Activated CD4-positive, alpha-beta T cell treated with anti-CD3 and anti-CD28 coated beads for 48 hours (primary cell): ENCODE measurements at places on chromosomes 4 and X.
A peak's percentile ranks its signal among the peaks of the same experiment; 100 is the strongest.

GRCh38 chrX:22247169-22247568 lies 25.5 kb upstream of the CBLL2 start:
- no peak for DNase-seq

DNA sequence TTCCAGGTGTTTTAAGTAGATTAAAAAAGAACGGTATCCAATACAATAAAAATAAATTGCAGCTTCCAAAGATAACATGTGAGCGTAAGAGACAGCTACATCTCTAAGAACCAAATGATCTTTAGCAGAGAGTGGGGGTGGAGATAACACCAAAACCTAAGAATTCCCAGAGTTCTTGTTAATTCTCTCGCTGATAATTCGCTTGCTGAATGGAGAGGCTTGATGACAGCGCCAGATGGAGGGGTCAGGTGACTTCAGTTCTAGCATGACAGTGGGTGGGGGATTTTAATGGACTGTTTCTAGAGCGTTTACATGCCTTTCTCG lies 2.3 kb downstream of the CLCN4 start:
- no peak for DNase-seq

- DNase-seq, result no peak
Measured at GRCh38 chr4:128307123-128307571, 19.5 kb upstream of the PGRMC2 start.

DNA sequence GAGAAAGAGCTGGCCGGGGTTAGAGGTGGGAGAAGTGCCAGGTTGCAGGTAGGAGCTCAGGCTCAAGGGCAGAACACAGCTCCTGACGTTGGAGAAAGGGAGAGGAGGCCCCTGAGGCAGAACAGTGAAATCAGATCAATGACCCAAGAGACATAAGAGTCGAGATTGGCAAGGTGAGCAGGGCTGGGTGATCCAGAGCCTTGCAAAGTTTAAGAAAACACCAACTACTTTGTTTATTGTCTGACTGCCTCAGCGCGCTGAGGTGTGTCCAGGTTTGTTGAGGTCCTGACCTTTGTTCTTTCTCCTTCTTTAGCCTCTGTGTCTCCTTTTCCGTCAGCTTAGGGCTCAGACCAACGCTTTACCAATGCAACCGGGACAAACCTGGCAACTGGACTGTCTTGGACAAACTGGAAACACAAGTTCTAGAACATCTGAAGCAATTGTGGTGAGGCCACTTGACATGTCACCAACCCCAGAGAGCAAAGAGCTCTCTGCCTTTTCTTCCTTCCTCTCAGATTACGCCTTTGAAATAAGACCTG lies 28.3 kb downstream of the CHRNA9 start:
- no peak for DNase-seq

- no peak for DNase-seq
Measured at GRCh38 chr4:170035231-170035630, 9.0 kb upstream of the MFAP3L start.

- no peak for DNase-seq
Measured at GRCh38 chrX:9905288-9905687, 61.9 kb upstream of the CLDN34 start.

DNA sequence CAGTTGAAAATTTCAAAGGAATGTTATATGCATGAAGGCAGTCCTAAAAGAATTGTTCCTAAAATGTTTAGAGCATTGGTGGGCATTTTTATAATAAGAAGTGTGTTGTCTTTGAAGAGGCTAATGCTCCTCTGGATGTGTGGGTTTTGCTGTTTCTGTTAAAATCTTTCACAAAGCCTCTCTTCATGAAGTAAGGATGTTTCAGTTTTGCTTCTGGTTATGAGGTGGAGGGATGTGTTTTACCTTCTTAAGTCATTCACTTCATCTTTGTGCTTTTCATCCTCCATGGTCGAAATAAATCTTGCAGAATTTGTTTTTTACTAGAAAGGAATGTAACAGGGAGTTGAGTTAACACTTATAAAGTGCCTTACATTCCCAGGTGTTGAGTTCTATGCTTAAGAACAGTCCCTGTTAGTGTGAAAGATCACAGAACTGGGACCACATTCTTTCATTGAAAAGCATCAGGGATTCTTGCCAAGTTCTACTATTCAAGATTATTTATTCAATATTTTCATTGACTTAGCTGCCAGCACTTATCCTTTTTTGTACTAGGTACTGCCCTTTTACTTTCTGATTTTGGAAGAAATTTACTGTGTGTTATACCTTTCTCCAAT lies 21.1 kb downstream of the FHIP1A start:
- DNase-seq, result no peak

DNA sequence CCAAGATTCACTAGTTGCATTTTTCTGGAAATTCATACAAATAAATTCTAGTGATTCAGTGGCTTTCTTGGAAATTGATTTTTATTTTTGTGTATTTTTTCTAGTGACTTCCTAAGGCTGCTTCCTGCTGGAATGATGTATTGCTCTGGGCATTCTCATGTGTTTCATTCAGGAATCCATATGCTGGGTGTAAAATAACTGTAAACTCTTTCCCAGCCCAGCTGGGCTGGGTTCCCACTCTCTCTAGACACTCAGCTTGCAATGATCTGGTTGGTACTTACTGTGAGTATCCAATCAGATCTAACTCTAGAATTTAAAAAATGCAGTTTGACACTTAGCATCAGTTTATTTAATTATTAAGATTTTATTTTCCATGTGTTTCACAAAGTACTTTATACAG lies 882.2 kb downstream of the STIM2 start:
- DNase-seq, result no peak

- DNase-seq, result no peak
Measured at GRCh38 chr4:57095245-57095644, 14.9 kb downstream of the IGFBP7 start.

DNA sequence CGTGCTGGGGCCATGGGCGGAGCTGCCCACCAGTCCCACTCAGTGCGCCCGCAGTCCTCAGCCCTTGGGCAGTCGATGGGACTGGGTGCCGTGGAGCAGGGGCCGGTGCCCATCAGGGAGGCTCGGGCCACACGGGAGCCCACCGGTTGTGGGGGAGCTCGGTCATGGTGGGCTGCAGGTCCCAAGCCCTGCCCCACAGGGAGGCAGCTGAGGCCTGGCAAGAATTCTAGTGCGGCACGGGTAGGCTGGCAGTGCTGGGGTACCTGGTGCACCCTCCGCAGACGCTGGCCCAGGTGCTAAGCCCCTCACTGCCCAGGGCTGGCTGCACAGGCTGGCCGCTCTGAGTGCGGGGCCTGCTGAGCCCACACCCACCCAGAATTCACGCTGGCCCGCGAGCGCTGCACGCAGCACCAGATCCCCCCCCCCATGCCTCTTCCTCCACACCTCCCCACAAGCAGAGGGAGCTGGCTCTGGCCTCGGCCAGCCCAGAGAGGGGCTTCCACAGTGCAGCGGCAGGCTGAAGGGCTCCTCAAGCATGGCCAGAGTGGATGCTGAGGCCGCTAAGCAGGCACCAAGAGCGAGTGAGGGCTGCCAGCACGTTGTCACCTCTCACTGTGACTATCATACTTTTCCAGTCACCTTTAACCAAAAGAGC lies 564.4 kb downstream of the GALNTL6 start:
- DNase-seq, result no peak

DNA sequence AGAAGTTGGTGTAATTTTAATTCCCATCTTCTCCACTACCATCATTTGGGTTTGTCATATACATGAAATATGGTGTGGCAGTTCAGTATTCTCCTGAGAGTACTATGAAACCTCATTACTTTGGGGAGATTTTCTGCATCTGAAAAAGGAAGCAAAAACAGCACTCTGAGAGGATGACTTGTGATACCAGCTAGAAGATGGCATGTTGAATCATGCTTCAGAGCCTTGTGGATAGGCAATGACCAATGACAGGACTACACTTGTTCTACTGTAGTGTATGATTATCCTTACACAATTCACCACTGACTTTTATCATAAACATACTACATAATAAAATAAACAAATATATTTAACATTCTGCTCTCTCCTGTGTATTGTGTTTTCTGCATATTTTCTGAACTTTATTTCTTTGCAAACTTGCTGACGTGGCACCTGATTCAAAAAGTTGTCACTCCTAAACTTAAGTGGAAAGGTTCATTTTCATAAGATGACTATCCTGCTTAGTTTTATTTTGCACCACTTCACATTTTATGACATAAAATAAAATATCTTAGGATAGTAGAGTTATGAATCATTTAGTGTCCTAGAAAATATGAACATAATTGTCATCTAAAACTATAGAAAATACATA lies 991.3 kb downstream of the FSTL5 start:
- DNase-seq, result no peak

DNA sequence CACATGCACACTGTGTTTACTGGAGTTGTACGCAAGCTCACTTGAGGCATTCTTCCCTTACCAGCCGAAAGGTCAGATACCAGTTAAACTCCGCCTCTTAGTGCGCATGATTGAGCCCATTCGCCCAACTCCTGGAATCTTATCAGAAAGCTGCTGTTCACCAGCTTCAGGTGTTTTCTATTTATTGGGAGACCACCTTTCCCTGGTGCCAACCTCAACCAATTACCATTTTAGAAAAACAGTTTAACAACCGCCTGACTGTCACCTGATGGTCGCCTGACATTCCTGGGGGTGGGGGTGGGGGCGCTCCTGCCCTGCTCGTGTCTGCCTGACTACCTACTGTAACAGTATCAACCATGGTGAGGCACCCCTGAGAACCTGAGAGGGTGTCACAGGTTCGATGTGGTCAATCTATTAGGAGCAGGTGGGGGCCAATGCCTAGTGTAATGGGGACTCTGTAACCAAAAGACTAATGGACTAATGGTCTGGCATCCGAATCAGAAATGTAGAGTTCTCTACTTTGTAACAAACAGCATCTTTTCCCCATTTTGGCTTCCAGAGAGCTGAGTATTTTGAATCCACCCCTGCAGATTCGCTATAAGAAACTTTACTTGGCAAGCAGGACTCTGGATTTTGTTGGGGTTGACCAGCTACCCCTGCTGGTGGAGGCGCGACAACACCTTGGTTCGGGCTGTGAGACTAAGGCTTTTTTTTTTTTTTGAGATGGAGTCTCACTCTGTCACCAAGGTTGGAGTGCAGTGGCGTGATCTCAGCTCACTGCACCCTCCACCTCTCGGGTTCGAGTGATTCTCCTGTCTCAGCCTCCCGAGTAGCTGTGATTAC lies 58.2 kb upstream of the ZNF157 start:
- DNase-seq, result peak; percentile 65

GRCh38 chrX:72714478-72714916 lies 391 bp upstream of the PHKA1 start:
- peak; percentile 9 for DNase-seq

GRCh38 chr4:113471146-113471860 lies 290.2 kb downstream of the CAMK2D start:
- DNase-seq, result no peak

DNA sequence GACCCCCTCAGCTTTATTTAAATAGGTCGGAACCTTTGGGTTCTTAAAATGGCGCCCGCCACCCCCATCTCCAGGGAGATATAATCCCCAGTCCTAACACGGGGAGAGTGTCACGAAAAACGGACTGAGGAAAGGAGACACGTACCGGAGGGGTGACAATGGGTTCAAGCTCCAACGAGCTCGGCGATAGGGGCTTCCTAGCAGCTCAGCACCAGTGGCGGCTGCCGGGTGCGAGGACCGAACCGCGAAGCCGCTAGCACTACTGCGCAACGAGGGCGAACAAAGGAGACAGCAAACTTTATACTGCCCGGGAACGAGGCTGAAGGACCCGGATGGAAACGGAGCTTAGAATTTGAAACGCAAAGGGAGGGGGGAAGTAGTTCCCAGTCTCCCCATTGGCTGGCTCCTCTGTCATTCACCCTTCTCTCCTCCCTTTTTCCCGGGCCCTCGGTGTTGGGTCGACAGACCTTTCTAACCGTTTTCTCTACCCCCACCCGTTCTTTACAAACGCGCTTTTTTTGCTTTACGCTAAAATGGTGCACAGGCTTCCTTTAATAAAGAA lies at the start of gene RBMX:
Gene RBMX (minus strand): TSS at position 274 of the 562 bp plus-strand sequence. CDS start 1,298 bp downstream, outside the sequence.
- DNase-seq, result peak; percentile 91

- DNase-seq, result no peak
Measured at GRCh38 chrX:102517326-102517725, 787 bp upstream of the TMSB15A start.

- peak; percentile 6 for DNase-seq
Measured at GRCh38 chrX:87900320-87900908, 382.8 kb downstream of the KLHL4 start.

- no peak for DNase-seq
Measured at GRCh38 chr4:57119054-57119651, 9.0 kb upstream of the IGFBP7 start.

- no peak for DNase-seq
Measured at GRCh38 chr4:175762582-175762981, 49.5 kb downstream of the GPM6A start.

DNA sequence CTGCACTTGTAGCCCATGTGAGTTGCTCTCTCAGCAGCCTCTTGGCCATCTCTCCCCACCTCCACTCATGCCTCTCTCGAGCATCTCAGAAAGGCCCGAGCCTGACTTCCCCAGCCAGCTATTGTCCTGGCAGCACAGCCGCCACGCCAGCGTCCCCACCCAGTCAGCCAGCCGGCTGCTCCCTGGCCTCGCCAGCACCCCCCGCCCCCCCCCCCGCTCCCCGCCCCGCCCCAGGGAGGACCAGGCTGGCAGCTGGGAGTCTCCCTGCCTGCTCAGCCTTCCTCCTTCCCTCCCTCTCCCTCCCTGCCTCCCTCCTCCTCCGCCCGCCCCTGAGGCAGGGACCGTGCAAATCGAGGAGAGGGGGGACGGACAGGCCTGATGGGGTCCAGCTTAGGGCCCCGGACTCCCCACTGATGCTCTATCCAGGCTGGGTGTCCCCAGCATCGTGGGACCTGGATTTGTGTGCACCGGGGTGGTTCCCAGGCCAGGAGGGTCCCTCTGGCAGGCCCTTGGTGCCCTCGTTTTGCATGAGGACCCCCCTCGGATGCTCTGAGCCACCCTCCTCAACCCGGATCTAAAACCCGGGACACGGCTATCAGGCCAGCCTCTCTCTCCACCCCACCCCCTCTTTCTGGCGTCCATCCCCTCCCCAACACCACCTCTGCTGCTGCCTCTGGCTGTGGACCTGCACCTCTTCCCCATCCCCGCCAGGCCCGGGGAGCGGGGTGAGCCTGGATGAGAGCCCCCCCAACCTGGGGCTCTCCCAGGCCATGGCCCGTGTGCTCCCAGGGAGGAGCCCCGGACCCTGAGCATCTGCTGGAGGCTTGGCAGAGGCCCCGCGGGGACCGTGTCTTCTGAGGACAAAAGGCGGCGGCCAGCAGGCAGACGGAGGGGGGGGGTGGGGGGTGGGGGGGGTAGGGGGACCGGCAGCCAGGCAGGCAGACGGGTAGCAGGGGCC lies at the start of gene GPR173:
Gene GPR173 (plus strand): TSS at position 621 of the 958 bp plus-strand sequence. CDS start 27,833 bp downstream, outside the sequence.
- DNase-seq, result no peak
